ENCODE measurements at places on chromosomes 16 and 17. TPM values are rescaled to one million over a fixed set of nuclear protein-coding genes. Genes with fewer than 3 reads are reported as not detected.

- H3K4me1 ChIP-seq = peaks cover 13% of the 10 kb centered on the region
- H3K4me3 ChIP-seq = no peak overlapping the region
- H3K36me3 ChIP-seq = peaks cover 5% of the 10 kb centered on the region
Measured at GRCh38 chr17:6517062-6517461, 39.3 kb downstream of the PITPNM3 start.

DNA sequence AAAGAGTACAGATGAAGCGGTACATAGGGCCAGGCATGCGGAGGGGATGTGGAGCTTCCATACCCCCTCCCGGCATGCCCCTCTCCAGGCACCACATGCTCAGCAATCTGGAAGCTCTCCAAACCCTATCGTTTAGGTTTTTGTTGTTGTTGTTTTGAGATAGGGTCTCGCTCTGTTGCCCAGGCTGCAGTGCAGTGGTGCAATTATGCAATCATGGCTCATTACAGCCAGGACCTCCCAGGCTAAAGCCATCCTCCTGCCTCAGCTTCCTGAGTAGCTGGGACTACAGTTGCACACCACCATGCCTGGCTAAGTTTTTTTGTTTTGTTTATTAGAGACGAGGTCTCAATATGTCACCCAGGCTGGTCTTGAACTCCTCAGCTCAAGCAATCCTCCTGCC, 50.8 kb downstream of the WWOX start:
- H3K4me3 ChIP-seq = no peak overlapping the region
- H3K27me3 ChIP-seq = no peaks in the 10 kb centered on the region
- peaks cover 1% of the 10 kb centered on the region for H3K36me3 ChIP-seq
- H3K27ac ChIP-seq = no peak overlapping the region
- no peak for DNase-seq

DNA sequence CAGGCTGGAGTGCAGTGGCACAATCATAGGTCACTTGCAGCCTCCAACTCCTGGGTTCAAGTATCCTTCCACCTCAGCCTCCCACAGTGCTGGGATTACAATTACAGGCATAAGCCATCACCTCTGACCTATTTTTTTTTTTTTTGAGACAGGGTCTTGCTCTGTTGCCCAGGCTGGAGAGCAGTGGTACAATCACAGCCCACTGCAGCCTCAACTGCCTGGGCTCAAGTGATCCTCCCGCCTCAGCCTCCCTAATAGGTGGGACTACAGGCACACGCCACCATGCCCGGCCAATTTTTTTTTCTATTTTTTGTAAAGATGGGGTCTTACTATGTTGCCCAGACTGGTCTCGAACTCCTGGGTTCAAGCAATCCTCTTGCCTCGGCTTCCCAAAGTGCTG, 5.6 kb upstream of the GGA2 start:
- H3K27me3 ChIP-seq = no peaks in the 10 kb centered on the region
- no peak for DNase-seq
- H3K36me3 ChIP-seq = peaks cover 6% of the 10 kb centered on the region

- H3K4me1 ChIP-seq = peaks cover 10% of the 10 kb centered on the region
- H3K36me3 ChIP-seq = no peaks in the 10 kb centered on the region
- H3K4me3 ChIP-seq = peak overlapping the region; percentile 59
- H3K27ac ChIP-seq = no peak overlapping the region
- peak; percentile 46 for DNase-seq
- peaks cover 49% of the 10 kb centered on the region for H3K27me3 ChIP-seq
Measured at GRCh38 chr17:1908699-1909309, 79.0 kb downstream of the RPA1 start.

DNA sequence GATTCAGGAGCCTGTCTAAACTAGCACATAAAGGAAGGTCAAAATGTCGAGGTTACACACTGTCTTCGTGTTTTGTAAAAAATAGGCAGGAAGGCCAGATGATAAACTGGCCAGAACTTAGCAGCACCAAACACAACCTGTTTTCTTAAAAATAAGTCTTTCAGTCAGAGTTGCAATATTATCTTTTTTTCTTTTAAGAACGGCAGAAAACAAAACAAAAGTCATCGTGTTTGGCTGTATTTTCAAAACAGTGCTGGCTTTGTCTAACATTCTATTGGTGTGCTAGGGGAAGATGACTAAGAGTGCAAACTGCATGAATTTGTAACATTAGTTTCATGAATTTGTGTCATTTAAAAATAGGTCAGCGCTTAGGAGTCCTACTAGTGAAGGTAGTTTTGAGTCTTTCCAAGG, 5.3 kb downstream of the MAF start:
- peaks cover 3% of the 10 kb centered on the region for H3K36me3 ChIP-seq
- H3K4me1 ChIP-seq = peaks cover 45% of the 10 kb centered on the region
- H3K27me3 ChIP-seq = peaks cover 17% of the 10 kb centered on the region
- H3K4me3 ChIP-seq = no peak overlapping the region
- H3K27ac ChIP-seq = no peak overlapping the region
- no peak for DNase-seq

- no peak for DNase-seq
- no peaks in the 10 kb centered on the region for H3K27me3 ChIP-seq
- H3K4me3 ChIP-seq = no peak overlapping the region
- no peak overlapping the region for H3K27ac ChIP-seq
Measured at GRCh38 chr16:35409503-35409902, 1950.1 kb downstream of the TP53TG3F start.

DNA sequence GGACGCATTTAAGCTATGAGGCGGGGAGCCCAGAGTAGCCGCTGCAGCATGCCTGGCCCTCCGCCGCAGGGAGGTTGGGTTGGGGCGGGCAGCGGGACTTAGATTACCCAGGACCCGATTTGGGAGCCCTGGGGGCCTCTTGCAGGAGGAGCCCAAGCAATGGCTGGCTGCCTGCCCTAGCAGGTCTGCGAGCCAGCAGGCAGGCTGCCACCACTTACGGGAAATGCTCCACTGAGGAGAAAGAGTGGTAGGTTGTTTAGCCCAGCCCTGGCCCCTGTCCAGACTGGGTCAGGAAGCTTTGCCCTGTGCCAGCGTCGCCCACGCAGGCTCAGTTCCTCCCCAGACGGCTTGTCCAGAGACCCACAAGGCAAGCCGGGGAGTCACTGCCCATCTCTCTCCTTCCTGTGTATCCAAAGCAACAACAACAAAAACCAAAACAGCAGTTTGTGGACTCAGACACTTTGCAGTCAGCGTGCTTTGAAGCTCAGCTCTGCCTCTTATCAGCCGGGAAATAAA, 10.3 kb upstream of the TVP23A start:
- no peak for DNase-seq
- H3K27ac ChIP-seq = no peak overlapping the region
- H3K27me3 ChIP-seq = peaks cover 10% of the 10 kb centered on the region

DNA sequence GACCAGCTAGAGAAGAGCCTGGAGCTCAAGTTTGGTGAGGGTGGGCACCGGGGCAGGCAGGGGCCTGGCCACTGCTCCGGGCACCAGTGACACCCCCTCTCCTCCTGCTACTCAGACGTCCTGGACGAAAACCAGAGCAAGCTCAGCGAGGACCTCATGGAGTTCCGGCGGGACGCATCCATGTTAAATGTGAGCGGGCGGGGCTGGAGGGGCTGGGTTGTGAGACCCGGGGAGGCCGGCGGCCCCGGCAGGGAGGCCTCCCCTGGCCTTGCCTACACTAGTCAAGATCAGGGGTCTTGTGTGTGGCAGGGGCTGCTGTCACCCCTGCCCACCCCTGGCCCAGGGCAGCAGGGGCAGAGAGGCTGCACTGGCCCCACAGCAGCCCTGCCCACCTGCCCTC, 17.8 kb downstream of the TRAF7 start:
- H3K27ac ChIP-seq = no peak overlapping the region
- H3K27me3 ChIP-seq = no peaks in the 10 kb centered on the region
- H3K36me3 ChIP-seq = peaks cover 11% of the 10 kb centered on the region
- DNase-seq = no peak

GRCh38 chr16:65740711-65741110, 618.8 kb upstream of the CDH11 start:
- H3K4me1 ChIP-seq = no peaks in the 10 kb centered on the region
- no peaks in the 10 kb centered on the region for H3K36me3 ChIP-seq
- H3K4me3 ChIP-seq = no peak overlapping the region

DNA sequence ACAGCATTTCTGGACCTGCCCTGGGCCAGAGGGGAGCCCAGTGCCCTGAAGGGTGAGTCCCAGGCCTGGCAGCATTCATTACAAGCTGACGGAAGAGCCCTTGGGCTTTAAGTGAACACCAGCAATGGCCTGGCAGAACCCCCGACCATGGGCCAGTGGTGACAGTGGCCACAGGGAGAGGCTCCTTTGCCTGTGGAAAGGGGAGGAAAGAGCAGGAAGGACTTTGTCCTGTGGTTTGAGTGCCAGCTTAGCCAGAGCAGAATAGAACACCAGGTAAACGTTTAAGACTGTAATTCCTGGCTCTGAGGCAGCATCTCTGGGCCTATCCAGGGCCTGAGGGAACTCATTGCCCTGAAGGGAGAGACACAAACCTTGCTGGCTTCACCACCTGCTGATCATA, 34.3 kb upstream of the ATP2C2 start:
- no peak for DNase-seq
- H3K27me3 ChIP-seq = peaks cover 12% of the 10 kb centered on the region
- H3K27ac ChIP-seq = no peak overlapping the region
- H3K4me3 ChIP-seq = no peak overlapping the region

- no peaks in the 10 kb centered on the region for H3K4me1 ChIP-seq
- H3K27ac ChIP-seq = no peak overlapping the region
- DNase-seq = no peak
- no peak overlapping the region for H3K4me3 ChIP-seq
- no peaks in the 10 kb centered on the region for H3K36me3 ChIP-seq
Measured at GRCh38 chr17:46836500-46836899, 14.9 kb upstream of the WNT9B start.

DNA sequence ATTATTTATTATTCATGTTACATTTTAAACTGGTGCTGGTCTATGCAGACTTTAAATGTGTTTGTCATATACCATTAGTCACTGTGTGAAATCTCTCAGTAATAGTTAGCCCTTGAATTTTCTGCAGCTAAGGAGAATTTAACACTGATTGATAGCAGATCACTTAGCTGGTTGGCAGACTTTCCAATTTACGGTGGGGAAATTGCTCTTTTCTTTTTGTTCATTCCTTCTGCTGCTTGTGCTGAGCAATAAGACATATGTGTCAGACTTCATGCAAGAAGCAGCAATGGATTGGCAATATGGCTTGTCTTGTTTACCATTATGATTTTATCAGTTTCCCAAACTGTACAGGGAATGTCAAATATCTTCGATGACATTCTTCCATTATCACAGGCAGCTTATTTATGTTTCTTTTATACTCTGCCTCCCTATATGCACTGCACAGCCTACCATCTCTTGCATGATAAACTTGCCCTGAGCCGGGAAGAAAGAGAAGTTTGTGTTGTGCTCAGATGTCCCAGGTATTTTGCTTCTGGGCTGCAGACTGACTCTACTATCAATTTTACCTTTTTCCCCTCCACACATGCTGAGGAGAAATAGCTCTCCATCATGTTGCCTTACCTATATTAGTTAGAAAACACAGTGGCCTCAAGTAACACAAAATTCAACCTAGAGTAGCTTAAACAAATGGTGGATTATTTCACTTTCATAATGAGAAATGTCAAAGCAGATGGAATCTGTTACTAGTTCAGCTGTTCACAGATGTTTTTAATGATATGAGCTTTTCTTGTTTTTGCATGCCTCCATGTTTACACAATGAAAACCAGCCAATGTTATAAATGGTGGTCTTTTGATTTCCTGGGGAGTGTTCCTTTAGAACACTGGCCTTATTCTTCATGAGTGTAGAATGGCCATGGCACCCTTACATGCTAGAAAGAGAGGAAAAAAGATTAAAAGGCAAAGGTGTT, 968.1 kb upstream of the GOT2 start:
- H3K4me3 ChIP-seq = no peak overlapping the region
- no peaks in the 10 kb centered on the region for H3K27me3 ChIP-seq
- no peaks in the 10 kb centered on the region for H3K36me3 ChIP-seq
- no peak overlapping the region for H3K27ac ChIP-seq

DNA sequence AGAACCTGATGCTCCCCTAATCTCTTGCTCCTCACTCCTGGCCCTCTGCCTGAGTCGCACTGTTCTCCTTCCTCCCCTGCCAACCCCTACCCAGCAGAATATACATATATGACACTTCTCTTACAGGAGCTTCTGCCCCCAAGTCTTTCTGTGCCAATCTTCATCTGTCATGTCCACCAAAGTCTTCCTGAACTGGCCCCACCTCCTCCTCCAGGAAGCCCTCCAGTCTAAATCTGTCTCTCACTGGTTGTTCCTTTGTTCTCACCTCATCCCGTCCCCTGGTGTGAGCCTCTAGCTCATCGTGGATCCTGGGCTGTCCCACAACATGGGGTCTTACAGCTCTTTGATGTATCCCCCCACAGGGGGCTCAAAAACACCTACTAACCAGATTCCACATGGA, 8.3 kb downstream of the CRHR1 start:
- no peak overlapping the region for H3K4me3 ChIP-seq
- H3K27ac ChIP-seq = no peak overlapping the region
- H3K4me1 ChIP-seq = no peaks in the 10 kb centered on the region

DNA sequence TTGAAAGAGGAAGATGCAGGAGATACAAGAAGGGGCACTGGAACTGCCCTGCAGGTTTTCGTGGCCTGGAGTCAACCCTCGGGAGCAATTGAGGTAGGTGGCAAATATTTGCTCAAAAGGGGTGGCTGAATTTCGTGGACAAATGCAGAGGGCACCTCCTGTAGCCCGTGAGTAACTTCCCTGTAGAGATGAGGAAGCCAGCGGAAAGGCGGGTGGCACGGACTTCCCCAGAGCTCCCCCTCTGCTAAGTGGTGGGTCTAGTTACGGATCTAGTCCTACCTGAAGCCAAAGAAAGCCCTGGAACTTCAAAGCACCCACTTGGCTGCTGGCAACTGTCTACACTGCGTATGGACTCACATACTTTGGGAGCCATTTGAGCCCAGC, 1.0 kb upstream of the ATP2C2 start:
- peak overlapping the region; percentile 59 for H3K4me3 ChIP-seq
- peaks cover 24% of the 10 kb centered on the region for H3K27me3 ChIP-seq
- no peak for DNase-seq
- no peak overlapping the region for H3K27ac ChIP-seq

Gene RUNDC3A
- 8.4 TPM for total RNA-seq

Gene FLOT2
- 125 TPM for total RNA-seq

Gene CDK3
- total RNA-seq = 21.6 TPM

Gene MT4
- not detected for total RNA-seq

Gene TOP2A
- 111 TPM for total RNA-seq

Gene ZMYND15
- 0.18 TPM for total RNA-seq

Gene HYDIN
- 25.7 TPM for total RNA-seq
